MG63 (cell line): ENCODE measurements at places on chromosomes 5 and 9. TPM values are rescaled to one million over a fixed set of nuclear protein-coding genes. Genes with fewer than 3 reads are reported as not detected.

DNA sequence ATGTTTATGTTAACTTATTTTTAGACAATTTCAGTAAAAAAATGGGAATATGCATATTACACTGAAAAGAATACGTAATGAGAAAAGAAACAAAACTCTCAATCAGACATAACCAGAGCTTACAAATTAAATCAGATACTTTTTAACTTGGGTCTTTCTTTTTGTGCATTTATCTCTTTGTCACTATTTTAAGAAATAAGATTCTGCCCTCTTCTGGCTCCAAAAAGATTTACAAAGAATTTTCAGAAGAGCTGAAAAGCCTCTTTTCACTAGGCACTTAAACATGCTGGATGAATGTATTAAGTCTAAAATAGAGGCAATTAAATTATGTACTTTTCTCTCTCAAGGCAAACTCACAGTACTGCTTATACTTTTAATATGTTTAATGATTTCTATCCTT lies 55.5 kb downstream of the CEP120 start:
- no peak for DNase-seq

POLR1E gene
- 82.3 and 92.4 TPM in 2 replicates for total RNA-seq

GRCh38 chr5:55540525-55540924 lies 5.8 kb upstream of the PLPP1 start:
- no peak for DNase-seq

- DNase-seq, result no peak
These were observed 371.2 kb downstream of the PDE4D start for GRCh38 chr5:59522201-59522831.

DNA sequence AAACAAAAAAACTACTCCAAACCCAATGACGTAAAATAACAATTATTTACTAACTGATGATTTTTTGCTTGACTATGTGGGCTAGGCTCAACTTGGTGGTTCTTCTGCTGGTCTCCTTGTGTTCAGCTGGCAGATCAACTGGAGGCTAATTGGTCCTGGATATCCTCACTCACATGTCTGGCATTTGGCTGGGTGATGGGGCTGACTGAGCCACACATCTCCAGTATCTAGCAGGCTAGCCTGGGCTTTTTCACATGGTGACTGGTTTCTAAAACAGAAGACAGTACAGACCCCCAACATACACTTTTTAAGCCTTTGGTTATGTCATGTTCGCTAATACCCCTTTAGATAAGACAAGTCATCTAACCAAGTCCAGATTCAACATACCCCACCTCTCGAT lies 104.7 kb upstream of the PRRC1 start:
- DNase-seq, result no peak

GRCh38 chr5:2005101-2006041 lies 122.6 kb upstream of the IRX4 start:
- DNase-seq, result no peak

PTGES gene
- 0.23 TPM in 1 of 2 replicates, not detected in the other for total RNA-seq

IFNK gene
- not detected in 2 replicates for total RNA-seq

- no peak for DNase-seq
These were observed 49.2 kb downstream of the MRPL36 start for GRCh38 chr5:1750469-1750868.

- DNase-seq, result no peak
These were observed 653.7 kb downstream of the MTRR start for GRCh38 chr5:8522646-8523045.

GRCh38 chr5:14745753-14746152 lies 81.2 kb downstream of the OTULIN start:
- DNase-seq, result no peak

- no peak for DNase-seq
These were observed 15.7 kb downstream of the RGS3 start for GRCh38 chr9:113479174-113479621.

GRCh38 chr9:129230302-129230701 lies 52.2 kb upstream of the IER5L start:
- DNase-seq, result no peak

DNA sequence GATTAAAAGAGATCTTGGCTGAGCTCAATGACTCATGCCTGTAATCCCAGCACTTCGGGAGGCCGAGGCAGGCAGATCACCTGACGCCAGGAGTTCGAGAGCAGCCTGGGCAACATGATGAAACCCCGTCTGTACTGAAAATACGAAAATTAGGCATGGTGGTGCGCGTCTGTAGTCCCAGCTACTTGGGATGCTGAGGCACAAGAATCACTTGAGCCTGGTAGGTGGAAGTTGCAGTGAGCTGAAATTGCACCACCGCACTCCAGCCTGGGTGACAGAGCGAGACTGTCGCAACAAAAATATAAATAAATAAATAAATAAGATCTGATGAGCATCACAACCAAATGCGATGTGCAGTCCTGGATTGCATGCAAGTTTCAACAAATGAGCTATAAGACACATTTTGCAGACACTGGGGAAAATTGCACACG lies 8.7 kb upstream of the ENG start:
- DNase-seq, result no peak

GRCh38 chr5:143824851-143825720 lies 13.1 kb downstream of the HMHB1 start:
- DNase-seq, result peak; percentile 76

- DNase-seq, result no peak
These were observed 35.5 kb downstream of the PLPP7 start for GRCh38 chr9:131324736-131325679.

DNA sequence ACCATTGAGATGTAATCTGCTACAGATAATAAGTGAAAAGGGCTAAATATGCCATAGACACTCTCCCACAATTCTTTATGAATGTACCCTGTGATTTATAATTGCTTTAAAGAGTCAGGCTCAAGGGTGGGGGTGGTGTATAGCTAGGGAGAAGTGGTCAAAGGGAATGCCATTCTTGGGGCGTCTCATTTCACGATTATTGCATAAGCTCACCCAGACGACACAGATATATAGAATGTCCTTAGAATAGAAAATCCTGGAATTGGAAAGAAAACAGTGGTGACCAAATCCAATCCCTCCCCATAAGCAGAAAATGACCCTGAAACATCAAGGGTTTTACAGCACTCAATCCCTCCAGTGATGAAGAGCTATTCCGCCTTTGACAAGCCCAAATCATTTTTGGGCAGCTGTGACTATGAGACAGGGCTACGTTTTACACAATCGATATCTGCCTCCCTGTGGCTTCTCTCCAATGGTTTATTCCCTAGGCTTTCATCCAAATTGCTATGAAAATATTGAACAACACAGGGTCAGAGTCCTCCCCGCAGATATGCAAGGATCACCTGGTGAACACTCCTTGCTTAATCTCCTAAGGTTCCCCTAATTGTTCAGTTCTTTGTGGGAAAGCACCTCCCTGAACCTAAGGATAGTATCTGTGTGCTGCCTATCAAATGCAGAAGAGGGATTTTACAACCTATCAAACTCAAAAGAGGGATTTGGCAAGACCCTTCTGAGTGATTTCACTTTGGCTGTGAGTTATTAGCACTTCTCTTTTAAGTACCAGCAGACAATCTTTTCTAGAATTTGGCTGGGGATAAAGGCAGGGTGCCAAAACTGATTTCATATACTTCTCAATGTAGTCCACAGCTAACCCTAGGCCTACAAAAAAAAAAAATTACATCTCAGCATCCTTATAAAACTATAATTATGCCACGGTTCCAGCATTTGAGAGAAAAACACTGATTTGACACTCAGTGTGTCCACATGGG lies 144.9 kb upstream of the CDH6 start:
- peak; percentile 51 for DNase-seq

DNA sequence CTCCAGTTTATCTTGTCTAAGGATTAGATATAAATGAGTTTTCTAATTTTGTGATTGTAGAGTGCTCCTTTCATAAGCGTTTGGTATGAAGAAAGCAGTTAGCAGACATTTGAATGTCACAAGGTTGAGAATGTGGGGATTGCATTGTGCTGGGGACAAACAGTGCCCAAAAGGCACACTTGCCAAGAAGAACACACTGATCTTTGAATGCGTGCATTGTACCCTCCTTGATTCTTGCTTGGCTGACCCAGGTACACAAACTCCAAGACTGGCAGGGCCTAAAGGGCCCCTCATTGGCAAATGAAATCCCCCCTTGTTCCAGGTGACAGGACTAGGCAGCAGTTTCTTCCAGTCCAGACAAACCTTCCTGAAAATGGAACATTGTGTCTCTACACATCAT lies 96.9 kb upstream of the LIFR start:
- DNase-seq, result no peak

DNA sequence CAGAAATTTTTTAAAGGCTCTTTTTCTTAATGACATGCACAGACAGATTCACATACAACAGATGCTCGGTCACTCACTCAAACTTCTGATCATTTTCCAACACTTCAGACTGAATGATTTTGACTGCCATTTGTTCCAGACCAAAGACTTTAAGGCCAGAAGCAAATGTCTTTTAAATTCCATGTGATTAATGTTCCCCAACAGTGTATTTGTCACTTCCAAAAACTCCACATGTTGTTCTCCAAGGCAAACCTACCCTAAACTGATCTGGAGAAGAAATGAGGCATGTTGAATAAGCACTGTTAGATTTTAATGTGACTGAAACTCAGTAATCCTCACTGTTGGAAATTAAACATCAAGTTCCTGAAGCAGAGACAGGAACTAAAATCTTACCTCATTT lies 366.7 kb downstream of the GABRG2 start:
- DNase-seq, result no peak

- DNase-seq, result no peak
These were observed 135.6 kb upstream of the LPCAT1 start for GRCh38 chr5:1659100-1659981.

DNA sequence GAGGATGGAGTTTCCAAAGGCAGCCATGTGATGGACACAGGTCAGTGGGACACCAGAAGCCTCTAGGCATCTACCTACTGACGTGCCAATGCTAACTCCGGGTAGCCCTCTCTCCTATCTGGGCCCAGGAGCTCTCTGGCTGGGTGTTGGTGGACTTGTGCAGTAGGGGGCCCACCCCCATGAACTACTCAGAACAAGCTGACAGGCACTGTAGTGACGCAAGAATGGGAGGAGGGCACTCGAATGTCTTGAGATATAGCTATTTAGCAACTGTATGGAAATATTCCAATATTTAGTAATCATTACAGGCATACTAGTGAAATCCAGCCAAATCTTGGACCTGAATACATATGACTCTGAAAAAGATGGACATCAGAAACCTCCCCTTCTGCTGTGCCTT lies 5.7 kb upstream of the DOCK2 start:
- peak; percentile 79 for DNase-seq

GRCh38 chr5:119287547-119288111 lies 68.2 kb upstream of the TNFAIP8 start:
- DNase-seq, result no peak

DBN1 gene
- 245 and 334 TPM in 2 replicates for total RNA-seq

- no peak for DNase-seq
These were observed 102.4 kb upstream of the PARP8 start for GRCh38 chr5:50564079-50564478.

GRCh38 chr9:114371973-114372917 lies 15.5 kb downstream of the AKNA start:
- DNase-seq, result no peak

INSYN2B gene
- total RNA-seq, result 7.8 and 14.4 TPM in 2 replicates

SLC6A18 gene
- not detected in 2 replicates for total RNA-seq

DNA sequence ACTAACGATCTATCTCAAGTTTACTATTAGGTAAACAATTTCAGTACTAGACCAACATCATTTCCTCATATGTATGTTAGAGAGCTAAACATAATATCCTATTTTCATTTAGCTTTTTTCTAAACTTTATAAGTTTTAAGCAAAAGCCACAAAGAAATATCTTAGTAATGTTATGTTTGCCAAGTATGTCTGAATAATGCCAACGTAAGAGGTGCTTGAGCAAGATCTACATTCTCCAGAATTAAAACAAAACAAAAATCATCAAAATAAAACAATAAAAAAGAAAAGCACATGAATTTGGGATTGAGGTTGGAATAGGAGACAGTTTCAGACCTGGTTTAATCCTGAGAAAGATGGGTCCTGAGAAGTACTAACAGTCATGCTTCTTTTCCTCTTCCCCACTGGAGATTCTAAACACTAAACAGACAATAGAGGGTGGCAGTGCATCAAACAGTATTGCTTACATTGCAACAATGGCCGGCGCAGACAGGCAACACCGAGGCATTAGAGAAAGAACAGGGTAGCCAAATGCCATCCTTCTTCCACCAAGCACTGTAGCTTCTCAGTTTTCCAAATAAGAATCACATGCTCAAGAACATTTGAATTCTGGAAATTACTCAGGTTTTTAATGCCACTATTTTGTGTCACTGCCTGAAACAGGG lies 33.6 kb downstream of the CSNK1A1 start:
- DNase-seq, result no peak

DNA sequence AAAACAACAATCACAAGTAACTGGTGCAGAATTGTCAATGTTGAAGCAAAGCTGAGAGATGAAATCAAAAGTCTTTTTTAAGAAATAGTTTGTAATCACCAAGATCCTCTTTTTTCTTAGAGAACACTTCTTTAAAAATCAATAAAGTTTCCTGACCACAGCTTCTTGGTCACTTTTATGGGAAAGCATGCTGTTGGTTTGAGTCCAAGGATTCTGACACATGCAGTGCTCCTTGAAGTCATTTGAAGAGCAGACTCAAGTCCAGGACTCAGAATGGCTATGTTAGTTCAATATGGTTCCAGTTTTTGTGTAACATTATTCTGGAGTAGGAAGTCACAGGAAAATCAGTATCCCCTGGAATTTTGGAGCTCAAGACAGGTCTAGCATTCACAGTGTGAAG lies 480.6 kb downstream of the NR2F1-AS1 start:
- DNase-seq, result peak; percentile 40
